T-helper 2 cell (primary cell): ENCODE measurements at places on chromosomes 2 and 18.

- no peak for DNase-seq
These were observed 28.0 kb upstream of the SCYGR1 start for GRCh38 chr2:227415538-227416424.

- no peak for DNase-seq
These were observed 29.5 kb downstream of the RAB31 start for GRCh38 chr18:9737472-9738121.

- DNase-seq: no peak
These were observed 93.9 kb upstream of the CTDP1 start for GRCh38 chr18:79585395-79586370.

DNA sequence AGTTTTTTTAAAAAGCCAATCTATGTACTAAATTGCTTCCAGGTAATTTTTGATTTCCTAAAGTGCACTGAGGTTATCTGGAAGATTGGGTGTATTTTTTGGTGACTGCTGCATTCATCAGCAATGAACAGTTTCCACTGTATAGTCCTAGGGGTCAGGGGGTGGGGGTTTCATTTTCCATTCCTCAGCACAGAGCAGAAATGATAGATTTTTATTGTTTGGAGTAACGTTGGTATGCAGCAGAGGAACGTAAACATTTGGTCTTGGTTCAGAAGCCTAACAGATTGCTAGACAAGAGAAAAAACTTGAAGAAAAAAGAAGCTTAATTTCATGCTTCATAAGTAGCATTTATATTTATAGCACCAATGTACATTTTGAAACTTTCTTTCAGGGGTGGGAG lies 54.9 kb downstream of the ZCCHC2 start:
- DNase-seq: no peak

- no peak for DNase-seq
These were observed 96.0 kb downstream of the CDH2 start for GRCh38 chr18:28080876-28081300.

- DNase-seq: no peak
These were observed 180.1 kb downstream of the LDLRAD4 start for GRCh38 chr18:13398631-13399030.

DNA sequence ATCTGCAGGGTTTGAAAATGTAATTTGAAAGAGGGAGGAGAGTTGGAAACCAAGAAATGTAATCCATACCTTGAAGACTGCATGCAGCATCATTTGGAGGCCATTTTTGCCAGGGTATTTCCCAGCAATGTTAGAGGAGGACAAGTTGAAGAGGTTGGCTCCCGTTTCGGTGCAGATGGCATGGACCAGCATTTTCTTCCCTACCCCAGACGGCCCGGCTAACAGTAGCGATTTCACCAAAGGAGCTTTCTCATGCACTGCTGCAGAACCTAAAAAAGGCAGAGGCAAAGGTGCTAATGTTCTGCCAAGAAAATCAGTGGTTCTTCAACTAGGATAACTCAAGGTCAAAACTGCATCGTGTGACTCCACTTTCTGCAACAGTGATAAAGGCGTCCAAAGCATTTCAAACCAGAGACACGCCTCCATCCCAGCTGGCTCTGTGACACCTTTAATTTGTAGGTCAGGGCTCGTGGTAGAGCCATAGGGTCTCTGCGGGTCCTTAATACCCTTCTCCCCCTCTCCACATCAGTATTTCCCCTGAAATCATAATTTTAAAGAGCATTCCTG lies 99.6 kb upstream of the ASB18 start:
- no peak for DNase-seq
